ENCODE measurements at places on chromosomes 12 and 14. TPM values are rescaled to one million over a fixed set of nuclear protein-coding genes. Genes with fewer than 3 reads are reported as not detected.
A peak's percentile ranks its signal among the peaks of the same experiment; 100 is the strongest.

GRCh38 chr12:67816269-67816668, 167.7 kb downstream of the DYRK2 start:
- DNase-seq = no peak

GRCh38 chr14:35696119-35696518, 113.0 kb downstream of the RALGAPA1 start:
- DNase-seq = no peak

ACOT4 gene
- 1.3 TPM for total RNA-seq

- peak; percentile 47 for DNase-seq
Observed at GRCh38 chr14:92103363-92103989, 2.9 kb downstream of the ATXN3 start.

- no peak for DNase-seq
Observed at GRCh38 chr12:42868291-42868690, 278.7 kb upstream of the PRICKLE1 start.

DNA sequence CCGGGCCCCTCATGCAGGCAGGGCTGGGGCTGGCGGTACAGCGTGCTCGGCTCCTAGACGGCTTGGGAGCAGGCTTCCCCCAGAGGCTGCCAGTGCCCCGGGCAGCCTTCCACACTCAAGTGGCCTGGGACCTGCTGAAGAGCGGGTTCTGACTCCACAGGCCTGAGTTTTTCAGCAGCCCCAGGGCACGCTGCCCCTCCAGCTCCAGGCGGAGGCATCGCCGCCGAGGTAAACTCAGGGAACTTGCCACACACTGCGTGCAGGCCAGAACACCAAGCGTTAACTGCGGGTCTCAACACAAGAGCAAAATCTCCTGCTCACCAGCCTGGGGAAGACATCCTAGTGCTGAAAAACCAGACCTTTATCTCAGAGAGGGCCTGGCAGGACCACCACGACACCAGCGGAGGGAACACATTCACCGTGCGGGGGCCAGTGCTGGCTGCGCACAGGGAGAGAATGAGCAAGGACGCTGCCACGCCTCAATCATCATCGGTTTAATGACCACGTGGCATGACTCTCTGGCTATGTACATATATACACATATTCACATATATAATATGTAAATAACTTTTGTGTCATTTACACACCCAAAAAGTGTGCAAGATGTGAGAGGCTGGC, 21.3 kb downstream of the PSMC1 start:
- no peak for DNase-seq

POLE2 gene
- total RNA-seq = 58.4 TPM

DNA sequence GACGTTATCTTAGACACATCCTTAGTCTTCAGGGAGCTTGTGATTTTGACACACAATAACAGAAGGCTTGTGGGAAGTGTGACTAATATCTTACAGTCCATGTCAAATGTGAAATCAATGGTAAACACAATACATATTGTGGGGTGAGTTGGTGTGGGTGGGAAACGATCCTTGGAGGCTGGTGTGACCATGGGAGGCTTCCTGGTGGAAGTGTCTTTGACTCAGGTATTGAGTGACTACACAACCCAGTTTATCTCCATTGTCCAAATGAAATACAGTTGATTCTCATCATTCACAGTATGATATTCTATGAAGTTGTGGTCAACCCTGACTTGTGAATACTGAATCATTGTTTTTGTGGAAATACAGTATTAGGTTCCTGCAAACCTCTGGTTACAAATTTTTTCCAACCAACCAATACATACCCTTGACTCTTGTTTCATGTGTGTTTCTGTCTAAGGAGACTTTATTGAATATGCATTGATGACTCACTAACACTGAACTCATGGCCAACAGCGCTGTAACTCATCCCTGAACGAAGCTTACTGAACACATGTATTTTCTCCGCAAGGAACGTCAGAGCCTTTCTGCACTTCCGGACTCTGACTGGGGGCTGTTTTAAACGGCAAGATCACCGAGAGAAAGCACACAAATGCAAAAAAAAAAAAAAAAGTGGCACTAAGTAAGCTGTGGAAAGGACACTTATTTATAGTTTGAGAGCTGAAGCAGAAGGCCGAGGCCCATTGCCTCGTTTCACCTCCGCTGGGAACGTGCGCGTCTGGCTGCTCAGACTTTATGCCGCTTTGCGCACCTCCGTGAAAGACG, 59.0 kb downstream of the CLMN start:
- DNase-seq = no peak

MORN3 gene
- 1.0 TPM for total RNA-seq

GRCh38 chr14:86654558-86655184, 1124.7 kb downstream of the FLRT2 start:
- peak; percentile 65 for DNase-seq

GRCh38 chr12:11607313-11608081, 42.0 kb upstream of the ETV6 start:
- DNase-seq = no peak

LMO3 gene
- total RNA-seq = not detected

DNA sequence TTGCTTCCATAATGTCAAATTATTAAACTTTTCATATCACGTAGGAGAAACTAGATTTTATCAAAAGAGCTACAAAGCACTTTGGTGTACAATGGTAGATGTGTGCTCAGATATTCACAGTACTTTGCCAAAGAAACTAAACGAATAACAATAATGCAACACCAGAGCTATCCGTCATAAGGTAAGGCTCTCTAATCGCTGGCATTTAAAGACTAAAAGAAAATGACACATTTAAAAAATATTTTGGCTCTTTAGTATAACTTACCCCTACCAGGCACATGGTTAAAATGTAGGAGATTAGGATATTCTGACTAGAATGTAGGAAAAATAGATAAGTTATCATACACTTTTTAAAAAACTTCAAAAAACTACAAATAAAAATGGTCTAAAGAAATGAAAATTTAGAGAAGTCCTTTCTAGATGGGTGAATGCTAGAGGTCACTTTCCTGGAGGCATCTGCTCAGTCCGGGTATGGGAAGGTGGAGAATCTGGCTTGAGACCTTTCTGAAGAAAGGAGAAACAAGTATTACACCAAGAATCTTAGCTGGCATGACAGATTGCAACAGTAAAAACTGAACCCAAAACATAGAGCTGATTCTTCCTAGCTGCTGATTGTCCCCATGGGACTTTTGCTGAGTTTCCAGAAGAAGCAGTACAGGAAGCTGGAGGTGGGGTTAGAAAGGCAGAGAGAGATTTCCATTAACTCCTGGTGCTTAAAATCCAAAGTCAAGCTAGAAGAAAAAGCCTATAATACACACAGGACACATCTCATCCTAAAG, 67.9 kb downstream of the FAR2 start:
- DNase-seq = no peak

DNA sequence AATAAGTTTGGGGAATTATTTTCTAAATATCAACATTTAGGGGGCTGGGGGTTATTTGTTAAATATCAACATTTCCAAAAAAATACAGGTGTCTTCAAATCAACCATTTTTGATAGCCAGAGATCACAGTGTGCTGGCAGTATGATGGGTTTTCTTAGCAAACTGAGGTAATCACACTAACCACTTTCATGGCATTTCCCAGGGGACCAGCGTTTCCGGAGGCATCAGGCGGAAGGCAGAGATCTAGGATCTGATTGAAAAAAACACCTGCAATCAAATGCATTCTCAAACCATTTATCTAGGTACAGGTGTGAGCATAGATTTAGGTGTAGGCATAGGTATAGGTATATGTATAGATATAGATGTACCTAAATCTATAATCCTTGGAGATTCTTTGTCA, 34.6 kb downstream of the GLRX5 start:
- no peak for DNase-seq

DNA sequence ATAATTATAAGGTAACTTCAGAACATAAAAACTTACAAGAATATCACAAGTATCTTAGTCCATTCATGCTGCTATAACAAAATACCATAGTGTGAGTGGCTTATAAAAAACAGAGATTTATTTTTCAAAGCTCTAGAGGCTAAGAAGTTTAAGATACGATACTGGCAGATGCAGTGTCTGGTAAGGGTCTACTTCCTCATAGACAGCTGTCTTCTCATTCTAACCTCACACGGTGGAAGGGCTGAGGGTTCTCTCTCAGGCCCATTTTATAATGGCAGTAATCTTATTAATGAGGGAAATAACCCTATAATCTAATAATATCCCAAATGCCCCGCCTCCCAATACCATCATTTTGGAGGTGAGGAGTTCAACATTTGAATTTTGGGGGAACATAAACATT, 23.7 kb upstream of the OSBPL8 start:
- DNase-seq = no peak

DNA sequence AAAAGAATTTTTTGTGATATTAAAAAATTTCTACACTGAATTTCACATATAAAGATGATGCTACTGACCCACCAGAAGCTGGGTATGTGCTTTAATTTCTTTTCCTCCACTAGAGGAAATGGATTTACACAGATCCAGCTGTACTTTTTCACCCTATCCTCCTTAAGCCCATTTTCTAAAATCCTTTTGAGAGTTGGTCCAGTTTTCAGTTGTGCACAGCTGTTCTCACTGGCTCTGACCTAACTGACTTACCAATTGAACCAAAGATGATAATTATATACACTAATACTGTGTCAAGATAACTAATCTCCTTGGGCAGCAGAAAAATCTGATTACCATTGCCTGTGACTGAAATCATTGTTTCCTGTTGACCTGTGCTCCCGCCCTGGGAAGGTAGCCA, 108.5 kb downstream of the ZFC3H1 start:
- DNase-seq = no peak

DNA sequence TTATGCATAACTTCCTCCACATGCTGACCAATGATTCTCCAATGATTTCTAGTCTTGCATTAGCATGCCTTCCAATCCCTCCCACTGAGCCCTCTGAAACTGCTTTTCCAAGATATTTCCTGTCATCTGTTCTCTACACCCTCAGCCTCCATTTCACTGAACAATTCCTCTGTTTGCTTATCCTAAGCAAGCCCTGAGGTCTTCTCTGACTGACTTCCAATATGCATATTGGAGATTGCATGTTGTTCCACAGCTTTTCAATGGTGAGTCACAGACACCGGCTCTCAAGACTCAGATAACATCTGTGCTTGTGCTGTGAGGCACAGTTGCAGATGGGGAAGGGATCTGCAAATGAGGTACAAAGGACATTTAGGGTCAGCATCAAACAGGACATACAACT, 141.0 kb downstream of the SLC16A7 start:
- no peak for DNase-seq

DNA sequence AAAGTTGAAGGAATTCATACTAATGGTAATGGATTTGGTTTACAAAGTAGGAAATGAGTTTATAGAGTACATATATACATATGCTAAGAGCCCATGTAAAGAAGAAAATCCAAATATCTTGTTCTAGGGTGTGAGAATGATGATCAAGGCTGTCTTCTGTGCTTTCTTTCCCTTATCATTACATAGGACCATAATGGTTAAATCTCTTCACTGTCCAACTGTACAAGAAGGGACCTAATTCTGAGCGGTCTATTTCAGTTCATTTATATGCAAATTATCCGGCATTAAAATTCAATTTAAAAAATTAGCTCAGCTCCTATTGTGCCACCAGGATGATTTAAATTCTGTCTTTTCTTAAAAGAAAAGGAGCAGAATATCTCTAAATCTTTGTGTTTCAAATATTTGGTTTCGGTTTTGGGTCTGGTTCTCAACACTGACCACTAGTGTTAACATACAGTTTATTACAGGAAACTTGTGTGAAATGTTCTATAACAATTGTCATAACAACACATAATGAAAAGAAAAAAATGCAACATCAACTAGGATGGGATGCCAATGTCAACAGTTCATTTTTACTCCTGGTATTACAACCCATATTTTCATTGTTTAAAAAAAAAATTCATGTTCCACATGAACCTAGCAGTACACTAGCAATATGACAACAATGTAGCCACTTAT, 16.8 kb downstream of the OR4K1 start:
- DNase-seq = no peak

DNA sequence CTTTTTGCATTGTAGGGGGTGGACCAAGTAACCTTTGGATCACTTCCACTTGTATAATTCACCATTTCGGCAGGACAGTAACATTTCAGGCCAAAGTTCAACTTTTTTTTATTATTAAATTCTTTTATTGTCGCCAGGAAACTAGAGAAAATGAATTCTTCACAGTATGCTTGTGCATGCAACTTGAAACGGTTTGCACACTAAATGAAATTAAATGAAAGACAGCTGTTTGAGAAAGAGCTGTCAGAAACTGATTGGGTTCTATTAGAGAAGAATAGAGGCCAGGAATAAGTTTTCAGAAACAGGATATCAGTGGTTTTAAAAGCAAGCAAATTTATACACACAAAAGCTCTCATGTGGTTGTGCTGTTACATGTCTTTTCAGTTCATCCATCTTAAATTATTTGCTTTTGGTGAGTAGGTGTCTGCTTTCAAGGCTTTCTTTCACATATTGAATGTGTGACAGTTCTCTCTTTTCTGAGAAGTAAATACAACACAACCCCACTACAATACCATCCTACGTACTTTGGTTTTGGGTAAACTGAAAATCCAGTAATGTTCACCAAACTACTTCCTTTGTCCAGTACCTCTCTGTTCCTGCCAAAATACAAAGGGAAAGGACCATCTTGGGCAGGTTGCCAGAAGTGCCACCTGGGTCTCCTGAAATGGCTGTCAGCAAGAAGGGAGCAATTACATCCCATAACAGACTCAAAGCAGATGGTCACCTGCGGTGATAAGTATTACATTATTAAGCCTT, 291.7 kb downstream of the RAD51B start:
- DNase-seq = no peak

DNA sequence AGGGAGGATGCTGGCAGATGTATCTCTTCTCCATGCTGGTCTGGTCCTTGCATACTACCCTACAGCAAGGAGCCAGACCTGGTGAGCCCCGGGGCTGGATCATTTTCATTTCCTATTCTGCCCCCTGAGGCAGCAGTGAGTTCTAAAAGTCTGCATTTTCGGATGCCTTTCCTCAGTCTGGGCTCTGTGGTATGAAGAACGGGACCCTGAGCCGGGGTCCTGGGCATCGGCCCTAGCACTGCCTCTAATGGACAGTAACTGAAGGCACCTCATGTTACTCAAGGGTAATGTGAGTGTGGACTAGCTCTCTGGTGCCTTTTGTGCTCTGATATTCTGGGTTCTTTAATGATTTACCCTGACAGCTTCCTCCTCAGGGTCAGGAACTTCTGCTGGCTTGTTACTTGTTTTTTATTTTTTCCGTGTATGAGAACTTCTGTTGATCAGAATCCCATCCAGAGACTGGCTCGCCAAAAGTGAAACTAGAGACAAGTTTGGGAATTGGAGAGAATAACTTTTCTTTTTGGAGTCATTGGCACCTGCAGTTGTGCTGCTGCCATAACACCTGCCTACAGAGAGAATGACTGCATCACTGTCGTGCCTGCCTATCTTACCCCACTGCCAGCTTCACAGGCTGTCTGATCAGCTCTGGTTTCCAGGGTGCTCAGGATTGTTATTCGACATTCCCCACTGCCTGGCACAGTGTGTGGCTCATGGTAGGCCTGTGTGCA, 62.3 kb downstream of the SUSD6 start:
- peak; percentile 72 for DNase-seq

DNA sequence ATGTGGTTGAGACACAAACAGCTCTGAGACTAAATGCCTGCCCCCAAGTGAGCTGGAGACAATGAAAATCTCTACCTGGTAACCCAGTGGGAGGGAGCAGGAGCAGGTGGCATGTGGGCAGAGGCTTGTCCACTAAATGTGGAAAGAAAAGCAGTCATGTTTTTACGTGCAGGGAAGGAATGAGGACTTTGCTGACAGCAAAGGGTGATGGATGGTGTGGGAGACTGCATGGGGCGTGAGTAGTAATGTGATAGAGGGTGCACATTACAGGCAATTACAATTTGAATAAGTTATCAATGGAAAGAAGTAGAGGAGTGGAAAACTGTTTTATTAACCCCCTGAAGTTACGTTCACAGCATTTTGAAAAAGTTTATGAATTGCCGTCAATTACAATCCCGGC, 176.6 kb downstream of the NRXN3 start:
- DNase-seq = no peak
